ENCODE measurements at places on chromosomes 2 and 18. TPM values are rescaled to one million over a fixed set of nuclear protein-coding genes. Genes with fewer than 3 reads are reported as not detected.

SDC1 gene
- 55.4 TPM for total RNA-seq

PGAP1 gene
- 18.8 TPM for total RNA-seq

- no peak for DNase-seq
Measured at GRCh38 chr2:100803334-100803733, 16.6 kb upstream of the NPAS2 start.

- DNase-seq: no peak
Measured at GRCh38 chr18:31401156-31402025, 24.8 kb downstream of the DSG4 start.

SERPINB13 gene
- total RNA-seq: 8.7 TPM

DNA sequence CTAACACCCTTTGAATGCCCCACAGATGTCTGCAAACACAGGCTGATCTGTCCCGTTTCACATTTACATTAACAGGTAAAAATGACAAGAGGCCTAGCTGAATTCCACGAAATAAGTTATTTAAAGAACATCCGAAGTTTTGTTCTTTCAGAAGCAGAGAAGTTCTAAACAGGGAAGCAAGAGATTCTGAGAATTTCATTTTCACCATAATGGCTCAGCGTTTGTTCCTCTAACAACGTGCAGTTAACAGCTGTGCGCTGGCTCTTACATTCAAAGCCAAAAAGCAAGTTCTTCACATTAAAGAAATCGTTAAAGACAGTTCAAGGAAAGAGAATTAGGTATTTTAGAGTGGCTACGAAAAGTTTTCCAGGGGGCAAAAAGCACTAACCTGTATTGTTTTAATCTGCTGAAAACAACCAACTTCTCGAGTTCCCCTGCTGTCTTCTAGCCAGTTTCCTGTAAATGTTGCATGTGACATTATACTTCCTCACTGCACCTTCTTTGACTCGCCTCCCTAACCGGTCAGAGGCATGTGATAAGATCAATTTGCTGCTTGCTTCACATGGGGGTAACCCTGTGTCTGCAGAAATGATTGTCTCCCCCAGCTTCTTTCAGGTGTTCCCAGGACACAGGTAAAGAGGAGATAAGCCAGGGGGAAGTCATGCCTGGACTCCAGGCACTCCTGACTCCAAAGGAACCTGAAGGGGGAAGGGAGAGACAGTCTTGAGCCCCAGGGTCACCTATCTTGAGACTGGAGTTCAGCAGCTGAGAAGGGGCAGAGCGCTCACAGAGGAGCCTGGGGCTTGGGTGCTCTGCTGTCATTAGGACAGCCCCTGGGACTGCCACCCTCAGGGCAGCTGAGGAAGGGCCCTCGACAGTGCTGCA, 36.8 kb upstream of the WIPF1 start:
- peak; percentile 32 for DNase-seq

SNORC gene
- total RNA-seq: 0.24 TPM

DNA sequence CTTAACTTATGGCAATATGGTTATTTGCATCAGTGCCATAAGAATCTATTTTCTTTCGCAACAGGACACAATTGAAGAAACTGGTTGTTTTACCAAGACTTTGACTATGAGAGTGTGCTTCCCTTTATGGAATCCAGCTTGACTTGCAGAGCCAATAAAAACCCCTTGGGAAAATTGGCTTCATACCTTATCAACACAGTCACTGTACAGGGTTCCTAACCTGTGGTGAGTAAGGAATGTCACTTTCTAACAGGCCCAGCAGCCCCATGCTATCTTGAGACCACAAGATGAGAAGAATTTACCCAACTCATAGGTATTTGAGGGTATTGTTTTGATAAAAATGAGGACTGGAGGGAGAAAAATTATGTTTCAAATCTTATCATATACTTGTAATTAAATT, 418.5 kb upstream of the MAP2 start:
- no peak for DNase-seq

DNA sequence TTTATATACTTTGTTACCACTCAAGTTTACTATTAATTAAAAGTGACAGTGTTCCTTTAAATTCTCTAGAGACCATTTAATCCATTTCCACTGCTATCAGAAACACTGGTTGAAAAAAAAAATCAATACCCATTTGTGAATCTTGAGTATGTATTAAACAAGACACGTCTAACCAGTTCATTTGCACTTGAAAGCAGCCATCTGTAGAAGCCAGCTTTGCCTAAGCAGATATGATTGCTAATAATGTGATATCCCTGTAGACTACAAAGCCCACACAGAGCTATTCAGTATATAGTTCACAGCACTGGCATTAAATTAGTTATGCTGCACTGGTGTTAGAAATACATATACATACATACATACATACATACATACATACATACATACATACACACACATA, 111.8 kb upstream of the SP3 start:
- DNase-seq: no peak

CD302 gene
- total RNA-seq: 19.7 TPM

- no peak for DNase-seq
Measured at GRCh38 chr2:227534714-227535113, 62.8 kb downstream of the AGFG1 start.

- DNase-seq: peak; percentile 43
Measured at GRCh38 chr2:100754951-100755350, 65.0 kb upstream of the NPAS2 start.

DNA sequence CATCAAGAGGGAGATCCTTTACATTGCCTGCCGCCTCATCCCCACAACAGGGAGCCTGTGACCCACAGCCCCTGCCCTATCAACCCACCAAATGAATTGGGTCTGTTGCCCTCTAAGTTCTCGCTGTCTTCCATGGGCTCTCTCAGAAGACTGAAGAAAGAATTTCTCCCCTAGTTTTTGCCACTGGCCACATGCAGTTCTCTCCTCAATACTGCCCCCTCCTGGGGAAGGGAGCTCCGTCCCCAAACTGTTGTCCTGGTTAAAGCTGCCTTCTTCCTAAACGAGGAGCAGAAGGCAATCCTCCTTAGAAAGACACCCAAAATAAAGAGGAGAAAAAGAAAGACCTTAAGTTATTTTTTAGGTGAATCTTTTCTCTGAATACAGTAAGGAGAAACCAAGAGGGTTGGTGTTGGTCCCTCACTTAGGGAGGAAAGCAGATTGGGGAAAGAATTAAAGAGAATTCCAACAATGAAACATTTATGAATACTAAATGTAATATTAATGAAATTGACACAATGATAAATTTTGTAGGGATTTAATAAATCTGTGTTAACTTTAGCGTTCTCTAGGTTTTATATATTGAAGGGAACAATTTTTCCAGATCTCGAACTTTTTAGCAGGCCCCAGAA, 31.1 kb upstream of the SATB2 start:
- peak; percentile 12 for DNase-seq

DNA sequence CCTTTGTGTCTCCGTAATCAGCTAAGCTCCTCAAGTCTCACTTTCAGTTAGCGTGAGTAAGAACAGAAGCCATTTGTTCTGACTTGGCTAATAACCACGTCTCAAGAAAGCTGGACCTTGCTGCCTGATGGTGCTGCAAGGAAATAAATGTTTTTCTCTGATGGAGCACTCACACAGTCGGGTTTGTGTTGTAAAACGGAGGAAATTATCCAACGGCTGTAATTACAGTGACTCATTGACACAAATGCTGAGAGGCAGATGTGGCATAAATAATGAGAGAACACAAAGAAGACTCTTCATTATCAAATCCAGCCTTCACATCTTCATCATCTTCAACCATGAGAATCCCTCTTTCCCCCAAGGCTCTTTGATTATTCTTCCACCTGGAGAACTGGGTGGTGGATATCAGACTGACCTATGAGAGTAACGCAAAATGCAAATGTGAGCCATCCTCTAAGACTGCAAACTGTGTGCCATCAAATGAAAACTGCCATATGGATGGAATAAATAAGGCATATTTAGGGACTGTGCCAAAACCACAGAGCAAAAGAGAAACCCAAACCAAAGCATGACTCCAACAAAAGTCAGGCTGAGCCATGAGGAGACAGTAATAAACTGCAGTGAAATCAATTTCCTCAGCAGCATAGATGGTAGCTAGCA, 252.6 kb downstream of the RND3 start:
- no peak for DNase-seq

- DNase-seq: no peak
Measured at GRCh38 chr2:164363646-164364045, 257.6 kb downstream of the GRB14 start.

SPC25 gene
- not detected for total RNA-seq

SPATA3 gene
- not detected for total RNA-seq

MAB21L4 gene
- total RNA-seq: 1.9 TPM

SPR gene
- total RNA-seq: 19.5 TPM

DNA sequence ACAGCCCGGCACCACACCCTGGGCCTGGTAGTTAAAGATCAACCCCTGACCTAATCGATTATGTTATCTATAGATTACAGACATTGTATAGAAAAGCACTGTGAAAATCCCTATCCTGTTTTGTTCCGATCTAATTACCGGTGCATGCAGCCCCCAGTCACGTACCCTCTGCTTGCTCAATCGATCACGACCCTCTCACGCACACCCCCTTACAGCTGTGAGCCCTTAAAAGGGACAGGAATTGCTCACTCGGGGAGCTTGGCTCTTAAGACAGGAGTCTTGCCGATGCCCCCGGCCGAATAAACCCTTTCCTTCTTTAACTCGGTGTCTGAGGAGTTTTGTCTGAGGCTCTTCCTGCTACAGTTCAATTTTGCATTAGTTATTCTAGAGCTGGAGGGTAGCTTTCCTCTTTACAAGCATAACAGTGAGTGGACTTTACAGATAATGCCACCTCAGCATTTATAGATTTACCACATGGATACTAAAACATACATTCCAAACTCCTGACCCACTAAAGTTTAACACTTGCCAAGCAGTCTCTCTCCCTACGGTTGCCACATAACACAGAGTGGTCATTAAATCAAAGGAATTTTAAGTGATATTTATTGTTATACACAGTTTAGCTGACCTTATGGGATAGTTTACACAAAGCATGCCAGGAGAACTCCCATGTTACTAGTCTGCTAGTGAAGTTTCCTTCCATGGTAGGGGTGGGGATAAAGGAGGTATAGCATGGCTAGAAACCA, 101.0 kb downstream of the EVA1A start:
- no peak for DNase-seq

GRCh38 chr18:75207310-75208154, 1.4 kb downstream of the PTGR3 start:
- peak; percentile 37 for DNase-seq

GRCh38 chr2:186822323-186822722, 26.6 kb downstream of the ZSWIM2 start:
- DNase-seq: no peak

- peak; percentile 69 for DNase-seq
Measured at GRCh38 chr18:48007955-48008701, 77.7 kb upstream of the SMAD2 start.

- no peak for DNase-seq
Measured at GRCh38 chr2:235851828-235852525, 316.2 kb downstream of the GBX2 start.

ZNF519 gene
- total RNA-seq: 16.9 TPM

DNA sequence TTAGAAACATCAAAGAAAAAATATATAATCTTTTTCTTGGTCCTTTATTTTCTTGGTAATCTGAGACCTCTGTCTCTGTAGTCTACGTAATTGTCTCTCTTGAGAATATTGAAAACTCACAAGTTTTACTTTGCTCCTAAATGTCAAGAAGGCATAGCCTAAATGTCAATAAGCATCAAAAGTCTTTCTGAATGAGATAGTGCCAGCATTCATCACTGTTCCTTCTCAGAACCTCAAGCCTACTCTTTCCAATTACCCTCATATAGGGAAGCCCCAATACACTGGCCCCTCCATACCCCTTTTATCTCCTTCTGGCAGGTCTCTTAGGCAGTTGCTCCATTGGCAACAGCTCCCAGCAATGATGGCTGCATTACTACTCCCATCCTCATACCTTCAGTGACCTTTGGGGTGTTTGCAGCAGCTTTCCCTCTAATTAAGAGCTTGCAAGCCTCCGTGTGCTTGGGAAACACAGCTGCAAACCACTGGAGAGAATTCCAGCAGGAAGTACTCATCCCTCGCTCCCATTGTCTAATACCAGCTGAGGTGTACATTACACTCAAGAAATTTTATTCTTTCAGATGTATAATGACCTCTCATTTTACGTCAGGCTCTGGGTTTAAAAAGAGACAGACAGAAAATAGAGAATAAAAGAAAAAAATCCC, 95.8 kb downstream of the KYNU start:
- no peak for DNase-seq

DNA sequence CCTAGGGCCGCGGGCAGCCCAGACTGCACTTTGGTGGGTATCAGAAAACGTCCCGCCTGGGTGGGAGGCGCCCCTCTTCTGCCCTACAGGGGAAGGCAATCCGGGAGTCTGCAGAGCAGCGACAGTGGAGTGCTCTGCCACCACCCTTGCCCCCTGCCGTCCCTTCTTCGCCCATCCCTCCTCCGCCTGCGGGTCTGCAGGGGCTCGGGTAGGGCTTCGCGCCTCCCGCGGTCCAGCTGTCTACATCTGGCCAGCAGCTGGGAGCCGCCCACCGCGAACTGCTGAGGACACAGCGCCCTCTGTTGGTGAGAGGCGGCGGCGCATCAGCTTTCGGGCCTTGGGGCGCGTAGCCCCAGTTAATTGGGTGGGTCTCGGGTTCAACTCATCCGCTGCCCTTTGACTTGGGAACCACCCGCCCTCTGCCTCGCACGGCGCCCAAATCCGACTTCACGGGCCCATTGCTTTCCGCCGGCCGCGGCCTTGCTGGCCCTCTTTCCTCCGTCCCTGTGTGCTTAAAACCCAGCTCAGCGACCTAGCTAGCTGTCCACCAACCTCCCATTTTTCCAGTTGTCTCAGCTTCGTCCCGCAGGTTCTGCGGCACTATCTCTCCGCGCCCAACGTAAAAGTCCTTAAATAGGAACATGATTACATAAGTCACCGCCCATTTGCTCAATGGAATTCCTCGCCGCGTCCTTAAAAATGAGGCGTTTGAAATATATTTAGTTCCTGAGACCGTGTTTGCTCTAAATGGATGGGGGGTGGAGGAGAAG, 17.6 kb downstream of the WNT10A start:
- DNase-seq: peak; percentile 60

- DNase-seq: peak; percentile 41
Measured at GRCh38 chr2:35989040-35989439, 366.5 kb upstream of the CRIM1 start.

DNA sequence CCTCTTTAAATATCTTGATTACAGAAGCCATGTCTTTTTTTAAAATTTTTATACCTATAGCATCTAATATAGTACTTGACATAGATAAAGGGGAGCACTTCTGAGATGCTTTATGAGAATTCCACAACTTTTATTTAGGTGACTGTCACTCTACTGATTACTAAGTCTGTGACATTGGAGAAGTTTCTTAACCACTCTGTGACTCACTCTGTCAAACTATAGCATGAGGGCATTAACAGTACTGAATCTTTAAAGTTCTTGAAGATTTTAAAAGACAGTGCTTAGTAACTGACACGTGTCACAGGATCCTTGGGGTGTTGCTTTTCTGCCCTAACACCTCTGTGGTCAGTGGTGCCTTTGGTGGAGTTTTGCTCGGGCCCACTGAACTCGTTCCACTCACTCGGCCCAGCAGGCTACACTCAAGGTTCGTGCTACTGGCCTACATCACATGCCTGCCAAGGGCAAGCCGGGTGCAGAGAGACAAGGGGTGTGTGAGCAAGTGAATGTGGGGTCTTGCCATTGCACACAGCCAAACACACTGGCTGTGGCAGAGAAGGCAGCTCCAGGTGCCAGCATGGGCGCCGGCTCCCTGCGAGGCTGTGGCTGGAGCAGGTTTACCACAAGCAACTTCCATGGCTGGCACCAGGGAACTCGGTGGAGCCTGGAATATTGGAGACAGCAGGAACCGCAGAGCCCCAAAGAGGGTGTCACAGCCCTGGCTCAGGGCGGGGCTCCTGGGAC, 734.0 kb upstream of the CDH7 start:
- DNase-seq: no peak

Data from umbilical cord (tissue), 2 donors.